Esophagus muscularis mucosa (tissue), 4 donors: ENCODE measurements at places on chromosomes 5 and 9. TPM values are rescaled to one million over a fixed set of nuclear protein-coding genes. Genes with fewer than 3 reads are reported as not detected.

DNA sequence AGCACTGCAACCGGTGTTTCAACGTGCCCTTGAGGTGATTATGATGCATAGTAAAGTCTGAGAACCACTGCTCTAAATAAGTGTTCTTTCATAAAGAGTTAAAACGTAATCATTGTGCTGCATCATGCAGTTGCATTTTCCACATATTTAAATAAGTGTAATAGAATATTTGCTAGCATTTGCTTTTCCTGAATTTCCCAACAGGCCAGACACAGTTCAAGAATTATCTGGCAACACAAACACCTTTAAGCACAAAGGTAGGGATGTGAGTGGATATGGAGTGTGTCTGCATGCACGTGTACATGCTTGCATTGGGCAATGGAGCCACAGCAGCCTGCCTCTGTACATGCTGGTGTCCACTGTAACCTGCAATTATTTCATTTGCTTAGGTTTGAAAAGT is 193.6 kb upstream of the PIK3R1 start:
- no peak for DNase-seq

- no peak for DNase-seq
Observed at GRCh38 chr9:111832449-111832848, 37.7 kb upstream of the SHOC1 start.

- DNase-seq = no peak
Observed at GRCh38 chr5:143682246-143682905, 129.6 kb upstream of the HMHB1 start.

DNA sequence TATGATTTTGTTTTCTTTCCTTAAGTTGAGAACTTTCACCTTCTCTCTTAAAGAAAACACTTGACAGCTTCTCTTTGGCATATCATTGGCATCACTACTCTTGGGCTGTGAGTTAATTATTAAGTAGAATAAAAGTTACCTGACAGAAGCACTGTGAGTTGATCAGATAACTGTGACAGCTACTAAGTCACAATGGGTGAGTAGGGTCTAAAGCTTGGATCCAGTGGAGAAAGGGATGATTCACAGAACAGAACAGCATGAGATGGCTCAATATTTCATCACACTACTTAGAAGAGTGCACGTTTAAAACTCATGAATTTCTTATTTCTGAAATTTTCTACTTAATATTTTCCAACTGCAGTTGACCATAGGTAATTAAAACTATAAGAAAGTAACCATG is 268.5 kb upstream of the NMUR2 start:
- DNase-seq = no peak

GRCh38 chr9:88742483-88742882 is 207.5 kb downstream of the NXNL2 start:
- peak; percentile 92 for DNase-seq

DNA sequence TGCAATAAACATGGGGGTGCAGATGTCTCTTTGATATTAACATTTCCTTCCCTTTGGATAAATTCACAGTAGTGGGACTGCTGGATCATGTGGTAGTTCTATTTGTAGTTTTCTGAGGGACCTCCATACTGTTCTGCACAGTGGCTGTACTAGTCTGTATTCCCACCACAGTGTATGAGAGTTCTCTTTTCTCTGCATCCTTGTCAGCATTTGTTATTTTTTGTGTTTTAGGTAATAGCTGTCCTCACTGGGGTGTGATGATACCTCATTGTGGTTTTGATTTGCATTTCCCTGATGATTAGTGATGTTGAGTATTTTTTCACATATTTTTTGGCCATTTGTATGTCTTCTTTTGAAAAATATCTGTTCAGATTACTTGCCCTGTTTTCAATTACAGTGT is 562.5 kb downstream of the CSNK1G3 start:
- DNase-seq = no peak

DNA sequence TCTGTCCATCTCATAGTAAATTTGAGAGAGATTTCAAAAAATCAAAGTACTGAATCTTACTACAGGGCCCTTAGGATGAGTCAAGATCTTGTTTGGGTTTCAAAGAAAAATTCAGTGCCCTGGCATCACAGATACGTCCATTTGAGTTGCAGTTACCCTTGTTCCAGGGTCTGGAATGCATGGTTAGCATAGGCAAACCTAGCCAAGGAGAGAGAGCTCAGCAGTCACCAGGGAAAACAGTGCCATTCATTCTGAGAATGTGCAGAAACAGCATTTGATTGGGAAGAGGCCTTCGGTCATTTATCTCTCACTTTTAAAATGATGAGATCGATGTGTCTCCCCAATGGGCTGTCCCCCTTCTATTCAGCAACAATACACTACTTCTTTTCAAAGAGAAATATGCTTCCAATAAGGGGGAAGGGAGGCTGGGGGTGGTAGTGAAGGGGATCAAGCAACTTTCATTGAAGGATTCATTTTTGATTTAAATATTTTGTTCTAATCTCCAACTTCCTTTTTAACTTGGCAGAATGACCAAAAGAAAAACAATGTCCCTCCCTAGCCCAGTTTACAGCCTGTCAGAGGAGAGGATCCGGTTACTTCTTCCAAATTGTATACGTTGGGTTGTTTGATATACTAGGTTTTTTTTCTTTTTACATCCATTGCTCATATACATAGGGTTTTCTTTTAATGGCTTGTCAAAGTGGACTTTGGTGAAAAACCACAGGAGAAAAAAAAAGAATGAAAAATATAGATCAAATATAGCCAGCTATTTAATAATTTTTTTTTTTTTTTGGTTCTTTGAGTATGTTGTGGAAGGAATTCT is 491.1 kb downstream of the CCDC171 start:
- DNase-seq = no peak

FIBCD1 gene
- 0.40 TPM for total RNA-seq

INSL4 gene
- total RNA-seq = not detected

TOPORS gene
- total RNA-seq = 22.2 TPM

DOCK8 gene
- total RNA-seq = 49.9 TPM

RGS7BP gene
- total RNA-seq = 3.5 TPM

ANKRD31 gene
- under 0.01 TPM for total RNA-seq

DNA sequence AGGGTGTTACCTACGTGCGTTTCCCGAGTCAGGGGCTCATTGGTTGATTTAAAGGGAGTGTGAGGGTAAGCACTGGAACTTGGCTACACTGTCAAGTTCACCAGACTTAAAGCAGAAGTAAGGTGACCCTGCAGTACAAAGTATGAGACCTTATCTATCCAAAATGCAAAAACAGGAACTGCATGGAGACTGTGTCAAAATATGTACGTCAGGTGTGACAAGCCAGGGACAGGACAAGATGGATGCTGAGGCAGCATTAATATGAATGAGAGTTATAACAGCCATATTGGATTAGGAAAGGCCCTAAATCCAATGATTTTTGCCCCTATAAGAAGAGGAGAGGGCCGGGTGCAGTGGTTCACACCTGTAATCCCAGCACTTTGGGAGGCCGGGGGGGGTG is 15.4 kb upstream of the SUSD3 start:
- no peak for DNase-seq

ECSCR gene
- 42.9 TPM for total RNA-seq

TYRP1 gene
- total RNA-seq = 0.63 TPM

GRCh38 chr9:20117986-20118385 is 329.1 kb upstream of the SLC24A2 start:
- DNase-seq = no peak

NR5A1 gene
- total RNA-seq = not detected

GRCh38 chr9:93119703-93119952 is 14.4 kb downstream of the NINJ1 start:
- no peak for DNase-seq

CAVIN4 gene
- 0.33 TPM for total RNA-seq

DNA sequence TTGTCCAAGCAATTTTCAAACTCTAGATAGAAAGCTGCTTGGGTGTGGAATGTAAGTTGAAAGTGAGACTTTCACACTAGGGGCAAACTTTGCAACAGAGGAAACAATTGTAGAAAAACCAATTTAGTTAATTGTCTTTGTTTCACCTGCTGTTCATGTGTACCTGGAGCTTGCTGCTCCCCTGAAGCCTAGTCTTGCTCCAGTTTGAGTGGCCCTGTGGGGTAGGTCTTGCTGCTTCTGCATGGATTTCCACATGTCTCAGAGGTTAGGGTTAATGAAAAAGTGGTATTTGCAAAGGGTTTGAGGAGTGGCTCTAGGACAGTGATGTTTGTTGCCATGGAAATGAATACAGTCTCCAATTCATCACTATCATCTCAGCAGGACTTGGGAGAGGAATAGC is 182.2 kb downstream of the FSTL4 start:
- DNase-seq = peak; percentile 75

DNA sequence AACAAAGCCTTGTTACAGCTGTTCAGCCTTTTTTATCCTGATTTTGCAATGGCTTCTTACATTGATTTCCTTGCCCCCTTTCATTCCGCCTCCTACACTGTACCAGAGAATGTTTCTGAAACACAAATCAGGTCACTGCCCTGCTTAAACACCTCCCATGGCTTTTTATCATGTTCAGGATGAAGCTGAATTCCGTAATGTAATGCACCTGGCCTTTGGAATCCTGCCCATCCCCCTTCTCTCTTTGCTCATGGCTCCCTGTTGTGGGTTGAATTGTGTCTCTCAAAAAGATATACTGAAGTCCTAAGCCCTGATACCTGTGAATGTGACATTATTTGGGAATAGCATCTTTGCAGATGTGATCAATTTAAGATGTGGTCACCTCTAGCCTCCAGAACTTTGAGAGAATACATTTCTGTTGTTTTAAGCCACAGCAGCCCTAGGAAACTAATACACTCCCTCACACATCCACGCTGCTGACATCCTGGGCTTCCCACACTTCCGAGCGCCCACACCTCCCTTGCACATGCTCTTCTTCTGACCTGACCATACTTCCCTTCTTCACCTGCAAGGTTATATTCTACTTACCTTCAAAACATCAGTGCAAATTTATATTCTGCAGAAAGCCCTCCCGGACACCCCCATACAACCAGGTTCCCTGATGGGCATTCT is 101.2 kb downstream of the DNAH5 start:
- no peak for DNase-seq

GRCh38 chr5:435961-436640 is 6.9 kb upstream of the EXOC3 start:
- DNase-seq = no peak

DNA sequence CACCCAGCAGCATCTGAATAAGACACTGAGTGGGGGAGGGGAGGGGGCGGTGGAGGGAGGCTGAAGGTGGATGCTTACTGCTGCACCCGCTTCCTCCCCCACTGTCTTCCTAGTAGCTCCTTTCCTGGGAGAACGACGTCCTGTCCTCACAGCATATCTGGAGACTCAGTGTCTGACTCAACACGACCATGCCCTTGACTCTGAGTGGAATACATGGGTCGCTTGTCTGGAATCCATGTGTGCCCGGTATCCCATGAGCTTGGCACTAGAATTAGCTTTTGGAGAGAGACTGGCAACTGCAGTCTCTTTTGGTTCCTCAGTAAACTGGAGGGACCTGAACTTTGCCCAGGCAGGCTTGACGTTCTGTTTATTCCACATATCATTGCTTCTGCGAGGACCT is 125.4 kb upstream of the FAM120A start:
- no peak for DNase-seq

GRCh38 chr9:24293386-24293785 is 252.3 kb downstream of the IZUMO3 start:
- DNase-seq = no peak

DNA sequence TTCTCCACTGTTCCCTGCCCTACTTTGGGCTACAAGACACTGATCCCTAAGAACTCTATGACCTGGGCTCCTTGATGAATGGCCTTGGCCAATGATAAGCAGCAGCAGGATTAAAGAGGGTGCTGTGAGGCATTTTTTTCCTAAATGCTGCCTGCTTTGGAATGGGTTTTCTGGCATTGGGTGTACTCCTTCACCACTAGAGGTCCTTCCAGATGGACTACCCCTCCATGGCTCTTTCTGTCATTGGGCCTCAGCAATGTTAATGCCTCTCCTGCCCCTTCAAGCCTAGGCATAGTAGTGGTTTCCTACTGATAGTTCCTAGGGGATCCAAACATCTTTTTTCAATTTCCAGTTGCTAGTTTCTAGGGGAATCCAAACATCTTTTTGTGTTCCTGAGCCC is 319.3 kb upstream of the RPS23 start:
- DNase-seq = no peak

GRXCR2 gene
- total RNA-seq = not detected

DNA sequence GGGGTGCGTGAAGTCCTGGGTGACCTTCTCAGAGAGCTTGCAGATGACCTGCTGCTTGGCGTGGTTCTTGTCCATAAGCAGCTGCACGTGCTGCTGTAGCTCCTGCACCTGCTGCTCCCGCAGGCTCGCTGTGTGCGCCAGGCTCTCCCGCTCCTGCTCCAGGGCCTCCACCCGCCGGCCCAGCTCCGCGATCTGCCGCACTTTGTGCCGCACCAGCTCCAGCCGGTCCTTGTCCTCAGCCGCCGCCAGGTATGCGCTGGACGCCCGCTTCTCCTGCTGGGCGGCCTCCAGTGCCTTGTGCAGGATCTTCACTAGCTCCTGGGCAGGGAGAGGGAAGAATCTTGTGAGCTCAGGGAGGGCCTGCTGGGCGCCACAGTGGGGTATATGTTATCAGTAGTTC is 28.5 kb upstream of the CORO2A start:
- no peak for DNase-seq

- DNase-seq = no peak
Observed at GRCh38 chr9:136977223-136977622, at the start of gene PTGDS. Gene PTGDS (plus strand): TSS chr9:136977504. CDS start chr9:136977579, 75 bp downstream.

IFNB1 gene
- total RNA-seq = not detected

ENTPD8 gene
- total RNA-seq = not detected
